ENCODE measurements at places on chromosomes 7 and 10.

DNA sequence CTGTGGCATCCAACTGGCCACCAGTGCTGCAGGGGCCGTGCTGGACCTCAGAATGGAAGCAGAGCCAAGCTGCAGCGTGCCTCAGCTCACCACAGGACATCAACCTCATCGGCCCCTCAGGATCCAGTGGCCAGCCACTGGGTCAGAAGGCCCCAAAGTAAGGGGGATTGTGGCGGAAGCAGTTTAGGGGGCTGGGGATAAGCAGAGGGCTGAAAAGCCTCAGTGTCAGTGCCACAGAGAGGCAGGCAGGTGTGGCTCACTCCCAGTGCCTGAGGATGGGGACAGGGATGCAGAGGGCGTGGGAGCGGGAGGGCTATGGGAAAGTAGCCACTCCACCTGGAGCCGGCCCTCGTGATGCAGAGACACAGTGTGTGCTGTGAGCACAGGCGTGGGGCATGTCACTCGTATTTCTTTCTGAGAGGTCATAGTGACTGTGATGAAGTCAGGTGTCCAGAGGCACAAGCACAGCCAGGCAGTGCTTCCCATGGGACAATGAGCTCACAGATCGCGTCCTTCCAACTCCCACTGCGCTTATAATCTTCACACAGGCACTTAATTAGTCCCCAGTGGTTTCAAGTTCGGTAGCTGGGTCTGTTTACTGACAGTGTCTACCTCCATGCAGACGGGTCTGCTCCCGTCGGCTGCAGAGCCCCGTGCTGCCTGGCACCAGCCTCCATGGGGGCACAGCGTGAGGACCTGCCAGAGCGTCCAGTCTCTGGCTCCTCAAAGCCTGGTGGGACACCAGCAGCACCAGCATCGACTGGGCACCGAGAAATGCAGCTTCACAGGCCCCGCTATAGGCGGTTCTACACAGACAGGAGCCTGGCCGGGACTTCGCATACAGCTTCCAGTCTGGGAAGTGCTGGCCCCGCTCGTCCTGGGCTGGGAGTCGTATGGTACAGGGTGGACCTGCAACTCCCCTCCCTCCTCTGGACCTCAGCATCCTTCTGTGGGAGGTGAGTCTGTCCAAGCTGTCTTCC, 42.9 kb upstream of the CNPY1 start:
- no peak for DNase-seq

DNA sequence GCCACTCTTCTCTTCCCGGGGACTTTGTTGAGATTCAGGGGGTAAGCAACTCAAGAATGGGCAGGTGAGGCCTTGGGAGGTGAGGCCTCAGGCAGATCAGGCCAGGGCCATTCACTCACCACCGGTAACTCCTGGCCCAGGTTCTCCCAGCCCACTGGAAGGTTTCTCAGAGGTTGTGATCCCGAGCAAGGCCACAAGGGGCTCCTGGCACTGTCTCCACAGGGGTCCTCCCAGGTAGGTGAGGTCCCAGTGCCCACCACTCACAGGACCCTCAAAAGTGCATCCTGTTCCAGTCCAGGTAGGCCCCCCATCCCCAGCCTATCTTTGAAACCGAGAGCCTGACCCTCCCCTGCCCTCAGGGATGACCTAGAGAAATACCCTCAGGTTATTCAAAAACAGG, 236.1 kb downstream of the BUB3 start:
- no peak for DNase-seq

- no peak for DNase-seq
Measured at GRCh38 chr7:25946181-25946580, 205.8 kb upstream of the NFE2L3 start.

- DNase-seq: no peak
Measured at GRCh38 chr7:55912748-55913158, 25.5 kb downstream of the ZNF713 start.

DNA sequence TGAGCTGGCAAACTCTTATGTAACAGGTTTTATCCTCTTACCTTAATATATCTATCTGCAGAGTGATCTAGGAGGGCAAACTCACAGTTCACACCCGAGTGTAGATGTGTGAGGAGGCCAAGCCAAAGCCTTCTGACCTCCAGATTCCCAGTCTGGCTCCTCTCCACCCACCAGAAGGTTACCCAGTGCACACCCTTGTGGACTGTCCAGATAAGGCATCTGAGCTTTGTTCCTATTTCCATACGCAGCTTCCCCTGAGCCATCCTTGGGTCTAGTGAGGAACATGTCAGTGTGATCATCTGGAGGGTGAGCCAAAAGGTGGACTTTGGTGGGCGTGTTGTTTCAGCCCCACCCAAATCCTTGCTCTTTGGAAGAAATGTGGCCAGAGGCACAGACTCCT, 203.0 kb upstream of the MEOX2 start:
- no peak for DNase-seq

DNA sequence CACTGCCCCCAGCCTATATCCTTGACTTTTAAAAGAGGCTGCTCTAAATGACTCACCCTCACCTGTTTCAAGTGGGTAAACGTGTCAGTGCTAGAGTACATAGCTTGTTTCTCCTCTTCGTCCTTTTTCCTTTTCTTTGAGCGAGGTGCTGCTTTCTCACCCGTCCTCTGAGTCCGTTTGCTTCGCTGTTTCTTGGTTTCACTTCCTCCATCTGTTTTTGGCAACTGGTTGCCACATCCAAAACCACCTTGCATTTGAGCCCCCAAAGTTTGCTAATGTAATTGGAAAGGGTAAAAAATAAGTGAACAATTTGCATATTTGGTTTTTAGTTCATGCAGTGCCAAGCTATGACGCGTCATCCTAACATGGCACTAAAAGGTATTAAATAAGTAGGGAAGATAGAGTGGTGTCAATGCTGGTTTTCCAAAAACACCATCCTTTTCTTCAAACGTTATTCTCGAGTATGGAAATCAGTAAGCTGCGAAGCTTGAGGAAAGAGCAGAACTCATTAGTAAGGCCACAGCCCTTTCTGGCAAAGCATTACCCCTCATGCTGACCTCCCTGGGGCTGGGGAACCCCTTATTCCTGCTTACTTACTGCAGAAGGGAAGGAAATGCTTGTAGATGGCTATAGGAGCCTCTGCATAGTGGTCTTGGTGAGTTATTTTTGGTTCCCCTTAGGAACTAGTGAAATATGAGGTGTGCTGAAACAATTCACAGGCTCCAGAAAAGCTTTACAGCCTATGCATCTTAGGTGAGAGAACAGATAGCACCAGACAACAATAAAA, 133.5 kb downstream of the GALNT11 start:
- DNase-seq: no peak

- no peak for DNase-seq
Measured at GRCh38 chr7:28920424-28920823, 37.7 kb downstream of the TRIL start.

GRCh38 chr10:130713135-130713534, 576.9 kb downstream of the GLRX3 start:
- no peak for DNase-seq

- no peak for DNase-seq
Measured at GRCh38 chr7:37452346-37452745, 3.7 kb upstream of the ELMO1 start.

GRCh38 chr7:82530361-82530760, 86.8 kb upstream of the CACNA2D1 start:
- no peak for DNase-seq

DNA sequence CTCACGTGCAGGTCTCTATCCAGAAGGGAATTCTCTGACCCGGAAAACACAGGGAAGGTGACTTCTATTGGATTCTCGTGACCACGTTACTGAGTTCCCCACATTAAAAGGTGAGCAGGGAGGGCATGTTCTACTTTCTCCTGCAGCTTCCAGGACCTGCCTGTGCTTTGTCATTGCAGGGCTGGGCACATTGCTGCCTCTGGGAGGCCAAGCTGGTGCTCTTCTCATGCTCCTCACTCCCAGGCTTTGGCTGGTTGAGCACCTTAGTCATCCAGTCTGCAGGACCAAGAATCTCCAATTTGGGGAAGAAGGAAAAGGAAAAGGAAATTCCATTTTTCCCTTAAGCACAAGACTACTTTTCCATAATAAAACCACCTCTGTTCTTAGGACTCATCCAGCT, 86.5 kb upstream of the TMEM72 start:
- DNase-seq: no peak

GRCh38 chr10:128052696-128053095, 73.5 kb downstream of the MKI67 start:
- no peak for DNase-seq

- DNase-seq: peak; percentile 39
Measured at GRCh38 chr10:62230344-62231121, 38.1 kb downstream of the RTKN2 start.

DNA sequence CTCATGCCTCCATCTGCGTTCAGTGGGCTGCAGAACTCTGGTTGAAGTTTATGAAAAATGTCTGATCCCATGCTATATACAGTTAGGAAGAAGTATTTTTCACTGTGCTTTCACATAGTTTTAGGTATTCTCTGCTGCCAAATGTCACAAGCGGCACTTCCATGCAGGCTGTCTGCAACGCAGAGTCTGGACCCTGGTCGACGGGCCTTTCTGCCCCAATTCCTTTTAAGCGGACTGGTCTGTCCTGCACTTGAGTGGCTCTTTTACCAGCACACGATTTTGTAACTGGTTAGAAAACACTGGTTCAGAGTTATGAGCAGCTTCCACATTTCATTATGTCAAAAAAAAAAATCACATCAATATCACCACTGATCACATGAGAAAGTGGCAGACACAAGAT, 143.0 kb downstream of the DIP2C start:
- DNase-seq: no peak

- no peak for DNase-seq
Measured at GRCh38 chr7:131504157-131504899, 52.1 kb downstream of the PODXL start.

DNA sequence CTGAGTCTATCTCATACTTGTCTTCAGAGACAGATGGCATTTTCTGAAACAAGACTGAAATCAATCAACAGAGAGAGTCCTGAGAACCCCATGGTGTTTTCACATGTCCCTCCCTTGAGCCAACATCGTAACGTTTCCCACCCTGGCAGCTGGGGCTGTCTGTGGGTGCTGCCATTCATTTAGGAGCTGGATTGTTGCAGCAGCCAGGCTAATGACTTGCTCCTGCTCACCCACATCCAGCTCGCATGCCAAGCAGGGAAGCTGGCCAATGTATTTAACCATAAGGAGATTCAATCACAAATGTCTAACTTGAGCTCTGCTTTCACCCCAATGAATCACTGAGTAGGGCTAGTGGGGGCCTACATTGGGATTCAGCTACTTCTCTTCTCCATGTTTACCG, 146.1 kb downstream of the ADRA2A start:
- DNase-seq: no peak

- DNase-seq: no peak
Measured at GRCh38 chr7:43834463-43835251, 34.7 kb downstream of the MRPS24 start.

Data from foreskin fibroblast (primary cell).